NCI-H1694 (cell line): ENCODE measurements at places on chromosomes 12 and 14.

DNA sequence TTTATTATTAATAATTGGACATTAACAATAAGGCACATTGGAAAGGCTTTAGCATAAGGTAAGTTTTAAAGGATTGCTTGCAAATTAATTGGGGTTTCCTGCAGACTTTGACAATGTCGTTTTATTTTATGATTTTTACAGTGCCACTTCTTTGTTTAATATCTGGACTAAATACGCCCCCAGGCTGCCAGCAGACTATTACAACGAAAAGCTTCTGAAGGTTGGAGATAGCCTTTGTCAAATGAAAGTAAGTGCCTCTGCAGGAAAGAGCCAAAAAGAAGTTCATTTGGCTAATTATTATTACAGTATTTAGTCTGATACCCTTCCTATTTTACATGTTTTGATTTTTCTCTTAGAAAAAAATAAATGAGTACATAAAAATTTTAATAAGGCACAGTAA, 11.3 kb downstream of the CFAP54 start:
- no peak for DNase-seq

GRCh38 chr12:64473176-64473575, 21.3 kb downstream of the TBK1 start:
- DNase-seq: no peak

GRCh38 chr12:127161466-127161865, 1105.5 kb upstream of the TMEM132C start:
- no peak for DNase-seq

DNA sequence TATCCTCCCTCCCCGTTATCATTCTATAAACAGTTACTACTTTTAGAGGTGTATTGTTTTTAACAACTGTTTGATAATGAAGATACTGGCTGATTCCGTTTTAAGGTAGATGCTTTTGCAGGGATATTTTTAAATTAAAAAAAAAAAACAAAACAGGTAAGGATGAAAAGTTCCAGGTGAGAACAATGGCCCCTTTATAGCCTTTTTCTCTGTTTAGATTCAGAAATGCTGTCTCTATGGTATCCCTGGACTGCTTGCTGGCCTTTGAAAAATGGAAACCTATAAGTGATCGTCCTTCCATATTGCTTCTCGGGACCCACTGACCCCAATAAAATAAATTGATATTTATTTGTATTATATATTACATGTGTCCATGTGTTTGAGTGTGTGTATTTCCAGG, 23.2 kb upstream of the ANO6 start:
- DNase-seq: no peak

GRCh38 chr14:95055318-95055717, 102.0 kb downstream of the DICER1 start:
- no peak for DNase-seq

GRCh38 chr12:53042607-53043454, 7.0 kb upstream of the TNS2 start:
- DNase-seq: no peak

GRCh38 chr14:90140956-90141316, 79.1 kb downstream of the KCNK13 start:
- DNase-seq: no peak

DNA sequence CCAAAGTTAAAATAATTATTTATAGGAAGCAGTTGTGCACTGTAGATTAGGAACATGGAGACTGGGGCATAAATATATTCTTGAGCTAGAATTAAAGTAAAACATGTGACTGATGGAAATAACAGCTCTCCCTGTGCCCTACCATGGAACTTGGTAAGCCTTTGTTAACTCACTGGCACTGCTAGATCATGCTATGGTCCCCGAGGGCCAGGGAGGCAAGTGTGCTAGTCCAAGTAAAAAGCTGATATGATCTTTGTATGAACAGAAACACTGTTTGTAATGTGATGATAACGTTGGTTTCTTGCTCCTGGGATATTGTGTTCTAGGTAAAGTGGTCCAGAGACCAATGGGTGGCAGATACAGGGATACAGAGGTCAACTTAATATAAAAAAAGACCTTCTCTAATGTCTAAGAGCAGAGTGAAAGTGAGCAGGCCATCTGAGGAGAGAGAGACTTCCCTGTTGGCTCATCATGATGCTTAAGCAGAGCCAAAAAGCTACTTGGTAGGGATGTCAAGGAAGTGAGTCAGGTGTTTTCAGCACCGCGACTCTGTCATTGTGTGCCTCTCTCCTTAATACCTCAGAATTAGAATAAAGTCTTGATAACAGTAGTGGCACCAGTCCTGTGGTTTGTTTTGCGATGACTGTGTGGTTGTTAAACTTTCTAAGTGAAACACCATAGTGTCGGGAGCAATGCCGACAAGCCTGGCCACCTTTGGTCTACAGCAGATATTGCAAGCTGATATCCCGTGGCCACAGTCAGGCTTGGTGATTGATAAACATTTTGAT, 27.6 kb downstream of the BICD1 start:
- no peak for DNase-seq

- DNase-seq: no peak
Observed at GRCh38 chr12:30257618-30258017, 438.1 kb downstream of the IPO8 start.

DNA sequence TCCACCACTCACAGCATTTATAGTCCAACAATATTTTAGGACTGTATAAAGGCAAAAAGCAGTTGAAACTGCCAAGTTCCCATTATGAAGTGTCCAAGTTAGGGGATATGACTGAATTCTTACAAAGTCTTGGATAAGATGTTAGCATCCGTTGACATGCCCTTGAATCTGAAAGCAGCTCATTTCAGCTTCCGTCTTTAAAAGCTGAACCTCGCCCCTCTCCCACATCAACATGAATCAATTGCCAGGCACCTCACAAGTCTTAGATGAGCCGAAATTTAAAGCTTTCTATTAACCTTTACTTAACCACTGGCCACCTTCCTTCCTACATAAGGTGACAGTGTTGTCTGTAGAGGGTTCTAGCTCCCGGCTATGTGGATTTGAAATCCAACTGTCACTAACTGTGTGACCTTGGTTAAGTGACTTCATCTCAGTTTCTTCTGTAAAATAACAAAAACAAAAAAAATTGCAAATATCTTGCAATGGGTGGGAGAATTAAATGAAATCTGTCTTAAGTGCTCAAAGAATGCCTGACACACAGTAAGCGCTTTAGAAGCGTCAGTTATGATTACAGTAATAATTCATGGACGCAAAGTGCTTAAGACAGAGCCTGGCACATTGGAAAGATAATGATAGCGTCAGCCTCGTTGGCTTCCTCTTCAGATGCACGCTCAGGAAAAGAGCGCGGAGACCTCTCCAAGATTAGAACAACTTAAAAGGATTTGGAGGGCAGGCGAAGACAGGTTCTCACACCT, 1.2 kb downstream of the PPP1CC start:
- DNase-seq: no peak

DNA sequence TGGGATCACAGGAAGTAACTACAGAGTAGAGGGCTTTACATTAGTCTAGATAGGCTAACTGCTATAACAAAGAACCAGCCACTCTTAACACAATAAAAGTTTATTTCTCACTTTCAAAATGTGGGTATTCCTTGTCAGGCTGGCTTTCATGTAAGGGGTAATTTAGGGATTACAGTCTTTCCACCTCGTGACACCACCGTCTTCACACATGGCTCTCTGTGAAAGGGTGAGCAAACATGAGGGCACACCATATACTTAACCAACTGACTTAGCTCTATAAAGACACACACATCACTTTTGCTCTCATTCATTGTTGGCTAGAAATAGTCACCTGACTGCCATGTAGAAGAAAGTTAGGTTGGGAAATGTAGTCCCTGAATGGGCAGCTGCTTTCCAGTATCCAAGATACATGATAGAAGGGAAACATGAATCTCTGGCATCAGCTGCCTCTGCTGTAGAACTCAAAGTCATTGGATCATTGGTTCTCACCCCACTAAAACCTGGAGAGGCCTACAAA, 66.1 kb upstream of the CRY1 start:
- no peak for DNase-seq

DNA sequence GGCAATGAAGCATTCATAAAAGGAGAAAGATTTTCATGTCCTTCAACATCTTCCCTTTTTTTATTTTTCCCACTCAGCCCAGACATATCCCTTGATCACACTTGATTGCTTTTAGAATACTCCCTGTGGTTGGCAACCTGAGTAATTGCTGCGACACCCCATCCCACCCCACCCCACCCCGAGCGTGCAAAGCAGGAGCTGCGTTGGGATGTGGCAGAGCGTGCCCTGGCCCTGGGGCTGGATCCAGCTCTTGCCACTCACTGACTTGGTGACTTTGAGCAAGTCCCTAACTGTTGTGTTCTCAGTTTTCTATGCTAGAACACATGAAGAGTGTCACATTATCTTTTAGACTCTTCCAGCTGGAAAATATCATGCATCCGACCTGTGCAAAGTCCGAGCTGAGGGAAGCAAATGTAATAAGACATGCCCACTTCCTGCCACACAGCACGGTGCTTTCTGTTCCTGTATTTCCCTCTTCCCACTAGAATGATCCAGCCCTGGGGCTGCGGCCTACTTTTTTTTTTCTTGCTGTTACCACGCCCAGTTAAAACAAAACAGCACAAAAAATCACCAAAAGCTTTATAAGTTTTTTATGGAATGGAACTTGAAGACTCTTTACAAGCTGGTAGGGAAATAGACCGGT, 4.0 kb downstream of the ASCL4 start:
- DNase-seq: no peak

- DNase-seq: no peak
Observed at GRCh38 chr12:124925117-124925516, 10.7 kb upstream of the UBC start.

DNA sequence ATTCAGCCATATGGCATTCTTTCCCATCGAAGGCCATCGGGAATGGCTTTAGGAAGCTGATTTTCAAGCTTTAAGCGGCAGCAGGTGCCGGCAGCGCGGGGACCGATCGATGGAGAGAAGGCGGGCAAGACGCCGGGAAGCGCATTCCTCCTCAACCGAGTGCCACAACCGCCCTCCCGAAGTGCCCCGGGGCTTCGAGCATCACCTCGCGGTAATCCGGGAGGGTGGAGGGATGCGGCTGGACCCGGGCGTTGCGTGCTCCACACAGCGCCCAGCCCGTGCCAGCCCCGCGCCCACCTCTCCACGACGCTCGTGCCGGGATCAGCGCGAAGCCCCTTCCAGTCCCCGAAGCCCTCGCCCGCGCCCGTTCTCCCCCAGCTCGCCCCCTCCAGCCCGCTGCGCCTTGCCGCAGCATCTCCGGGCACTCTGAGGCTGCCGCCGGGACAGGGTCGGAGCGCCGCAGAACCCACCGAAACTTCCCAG, 3.2 kb downstream of the USP44 start:
- no peak for DNase-seq

- no peak for DNase-seq
Observed at GRCh38 chr12:58408516-58408915, 467.1 kb downstream of the ATP23 start.

- peak; percentile 64 for DNase-seq
Observed at GRCh38 chr12:74317078-74317601, 220.5 kb upstream of the ATXN7L3B start.

DNA sequence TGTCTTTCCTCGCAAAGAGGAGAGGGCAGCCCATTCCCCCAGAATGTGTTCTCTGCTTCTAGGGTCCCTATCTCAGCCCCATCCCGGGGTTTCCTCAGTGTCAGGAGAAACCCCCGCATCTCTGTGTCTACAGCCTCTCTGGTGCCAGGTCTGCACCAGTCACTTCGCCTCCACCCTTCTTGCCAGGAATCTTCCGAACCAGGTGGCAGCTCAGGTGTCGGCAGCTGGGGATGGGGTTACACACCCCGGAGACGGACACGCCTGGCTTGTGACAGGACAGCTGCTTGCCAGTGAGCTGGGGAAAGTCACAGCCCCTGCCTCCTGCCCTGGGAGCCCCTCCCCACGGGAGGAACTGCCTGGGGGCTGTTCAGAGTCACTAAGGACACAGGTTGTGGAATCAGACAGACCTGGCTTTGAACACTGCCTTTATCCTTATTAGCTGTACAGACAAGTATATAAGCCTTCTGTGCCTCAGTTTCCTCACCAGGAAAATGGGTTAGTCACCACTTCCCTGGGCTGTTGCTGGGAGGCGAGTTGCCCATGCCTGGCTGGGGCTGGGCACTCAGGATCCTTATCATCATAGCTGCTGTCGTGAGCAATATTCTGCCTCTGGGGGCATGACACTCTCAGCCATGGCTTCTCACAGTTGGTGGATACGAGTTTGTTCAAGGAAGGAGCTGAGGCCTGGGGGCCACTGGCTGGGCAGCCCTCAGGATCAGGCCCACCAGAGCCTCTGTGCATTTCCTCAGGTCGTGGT, 10.8 kb downstream of the HIP1R start:
- DNase-seq: no peak

GRCh38 chr12:54561164-54561563, 11.8 kb downstream of the PDE1B start:
- no peak for DNase-seq

GRCh38 chr12:39327510-39327909, 115.4 kb downstream of the KIF21A start:
- no peak for DNase-seq

GRCh38 chr14:65478017-65478416, 65.5 kb downstream of the FUT8 start:
- DNase-seq: no peak

- DNase-seq: no peak
Observed at GRCh38 chr12:131980263-131980662, 30.5 kb downstream of the EP400 start.

- DNase-seq: no peak
Observed at GRCh38 chr12:131808744-131809371, 19.3 kb upstream of the MMP17 start.

DNA sequence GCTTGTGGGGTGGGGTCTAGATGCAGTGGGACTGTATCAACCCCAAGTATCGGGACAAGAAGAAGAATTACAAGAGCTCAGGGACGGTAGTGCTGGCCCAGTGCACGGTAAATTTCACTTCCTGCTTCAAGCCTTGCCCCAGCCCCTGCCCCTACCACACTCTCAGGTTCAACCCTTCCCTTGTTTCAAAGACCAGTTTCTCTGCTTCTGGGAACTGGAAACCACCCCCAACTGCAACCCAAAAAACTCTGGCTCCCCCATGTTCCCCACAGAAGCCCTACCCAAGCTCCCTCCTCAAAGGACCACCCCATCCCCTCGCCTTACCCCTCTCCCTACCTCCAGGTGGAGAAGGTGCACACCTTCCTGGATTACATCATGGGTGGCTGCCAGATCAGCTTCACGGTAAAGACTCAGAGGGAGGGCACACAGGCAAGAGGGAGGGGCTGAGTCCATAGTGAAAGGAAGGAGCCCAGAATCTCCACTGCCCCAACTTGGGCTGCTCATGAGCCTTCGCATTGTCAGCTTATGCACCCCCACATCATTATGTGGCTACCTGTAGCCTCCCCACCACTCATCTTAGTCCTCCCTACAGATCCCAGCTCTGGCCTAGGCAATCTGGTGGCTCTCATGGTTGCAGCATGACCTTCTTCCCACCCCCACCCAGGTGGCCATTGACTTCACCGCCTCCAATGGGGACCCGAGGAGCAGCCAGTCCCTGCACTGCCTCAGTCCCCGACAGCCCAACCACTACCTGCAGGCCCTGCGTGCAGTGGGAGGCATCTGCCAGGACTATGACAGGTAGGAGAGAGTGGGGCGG, 4.3 kb downstream of the CPNE6 start:
- DNase-seq: no peak
